ENCODE measurements at places on chromosomes 1 and 21.

- no peak for DNase-seq
These were observed 123.3 kb upstream of the USP24 start for GRCh38 chr1:55338448-55338820.

GRCh38 chr1:119358636-119359035 lies 9.9 kb upstream of the HAO2 start:
- no peak for DNase-seq

- no peak for DNase-seq
These were observed 51.4 kb downstream of the PTBP2 start for GRCh38 chr1:96772972-96773371.

DNA sequence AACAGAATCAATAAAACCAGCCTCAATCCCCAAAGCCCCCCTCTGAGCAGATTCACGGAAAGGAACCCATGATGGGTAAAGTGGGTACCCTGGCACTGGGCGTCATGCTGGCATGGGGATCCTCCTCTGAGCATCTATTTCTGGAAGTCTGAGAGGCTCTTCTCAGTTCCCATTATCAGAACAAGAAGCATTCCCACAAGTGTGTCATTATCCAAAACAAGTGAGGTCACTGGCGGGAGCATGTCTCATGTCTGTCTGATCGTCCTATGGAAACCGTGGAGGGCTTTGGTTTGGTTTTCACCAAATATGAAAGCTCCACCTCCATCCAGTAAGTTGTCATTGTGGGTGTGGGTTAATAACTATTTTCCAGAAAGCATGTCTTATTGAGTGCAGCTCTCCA lies 70.7 kb downstream of the PGM1 start:
- no peak for DNase-seq

- no peak for DNase-seq
These were observed 114.9 kb downstream of the SLC35F3 start for GRCh38 chr1:234019387-234019786.

DNA sequence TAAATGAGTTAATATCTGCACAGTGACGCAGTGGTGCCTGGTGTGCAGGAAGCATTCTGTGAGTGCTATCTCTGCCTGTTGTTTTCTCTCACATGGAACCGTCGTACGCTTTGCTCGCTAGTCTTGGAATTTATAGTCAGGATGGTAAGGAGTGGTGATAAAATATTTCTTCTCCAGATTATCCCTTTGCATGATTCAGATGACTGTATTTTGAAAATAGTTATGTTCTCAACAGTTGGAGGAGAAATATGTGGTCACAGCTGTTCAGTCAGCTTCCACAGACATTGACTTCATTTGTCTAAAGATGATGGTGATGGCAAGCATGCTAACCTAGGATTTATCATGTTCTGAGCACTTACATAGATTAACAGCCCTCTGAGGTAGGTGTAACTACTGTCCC lies 41.3 kb upstream of the VAMP3 start:
- DNase-seq: no peak

GRCh38 chr1:114088392-114089299 lies 65.0 kb downstream of the SYT6 start:
- peak; percentile 96 for DNase-seq

- DNase-seq: no peak
These were observed 6.6 kb upstream of the APP start for GRCh38 chr21:26177187-26177586.

DNA sequence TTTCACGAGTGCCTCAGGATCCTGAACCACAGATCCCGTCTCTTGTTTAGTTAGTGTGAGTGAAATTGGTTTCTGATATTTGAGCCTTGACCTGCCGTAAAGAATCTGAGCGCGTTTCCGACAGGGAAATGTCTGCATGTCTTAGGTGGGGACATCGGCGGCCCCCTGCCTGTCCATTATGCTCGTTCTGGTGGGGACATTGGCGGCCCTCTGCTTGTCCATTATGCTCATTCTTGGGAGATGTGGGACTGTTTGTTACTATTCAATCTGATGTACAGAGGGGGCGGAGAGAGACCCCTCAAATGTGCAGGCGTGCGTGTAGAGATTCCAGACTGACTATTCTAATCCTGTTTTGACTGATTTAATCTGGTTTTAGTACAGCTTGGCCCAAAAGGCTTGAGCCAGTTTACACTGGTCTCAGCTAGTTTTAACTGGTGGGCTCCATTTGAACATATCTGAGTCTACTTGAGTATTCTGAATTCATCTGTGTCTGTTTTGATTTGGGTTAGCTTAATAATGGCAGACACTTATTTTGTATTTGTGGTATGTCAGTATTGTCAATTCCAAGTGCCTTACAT lies 6.6 kb upstream of the TINAGL1 start:
- no peak for DNase-seq

DNA sequence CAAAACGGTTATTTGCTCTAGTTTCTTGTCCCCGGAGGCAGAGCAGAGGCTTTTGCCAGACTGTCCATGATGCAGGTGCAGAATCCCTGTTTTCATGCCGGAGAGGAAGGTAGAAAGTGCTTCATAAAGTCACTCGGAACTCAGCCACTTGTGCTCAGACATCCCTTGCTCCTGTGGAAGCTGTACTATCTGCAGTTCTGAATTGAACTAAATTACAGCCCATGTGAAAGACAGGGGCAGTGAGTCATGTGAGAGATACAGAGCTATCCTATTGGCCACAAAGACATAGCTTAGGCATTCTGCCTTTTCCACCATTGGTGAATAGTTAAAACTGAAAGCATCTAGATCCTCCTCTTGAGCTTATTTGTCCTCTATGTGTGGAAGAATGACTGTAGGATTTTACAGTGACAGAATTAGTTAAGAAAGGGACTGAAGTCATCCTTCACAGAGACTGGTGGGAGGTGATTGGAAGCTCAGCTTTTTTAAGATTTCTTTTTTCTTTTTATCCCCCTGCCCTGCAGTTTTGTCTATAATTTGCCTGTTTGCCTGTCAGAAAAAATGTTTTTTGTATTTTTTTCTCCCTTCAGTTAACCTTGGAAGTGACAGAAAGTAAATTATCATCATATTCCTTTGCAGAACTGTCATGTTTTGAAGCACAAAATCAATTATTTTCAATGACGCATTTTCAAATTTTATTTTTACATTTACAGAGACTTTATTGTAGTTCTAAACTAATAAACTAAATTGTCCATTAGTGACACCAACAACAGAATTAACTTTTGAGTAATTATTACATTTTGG lies 298.6 kb downstream of the PTPRC start:
- DNase-seq: peak; percentile 97

- no peak for DNase-seq
These were observed 135.3 kb downstream of the BRINP2 start for GRCh38 chr1:177306019-177306415.

DNA sequence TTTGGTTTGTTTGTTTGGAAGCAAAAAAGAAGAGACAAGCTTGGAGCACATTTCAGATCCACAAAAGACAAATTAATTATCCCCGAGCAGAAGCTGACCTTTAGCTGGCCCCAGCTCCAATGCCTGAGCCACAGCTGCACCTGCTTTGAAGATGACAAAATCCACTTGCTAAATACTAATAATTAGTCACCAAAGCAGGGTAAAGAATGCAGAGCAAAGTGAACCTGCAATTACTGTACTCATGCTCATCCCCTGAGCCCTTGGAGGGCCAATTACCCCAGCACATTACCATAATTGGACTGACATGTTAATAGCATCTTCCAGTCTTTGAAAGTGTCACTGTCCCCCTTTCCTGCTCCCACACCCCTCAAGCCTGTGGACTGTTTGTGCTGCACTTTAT lies 38.2 kb upstream of the KCND3 start:
- no peak for DNase-seq

GRCh38 chr1:237677979-237678378 lies 212.7 kb downstream of the ZP4 start:
- peak; percentile 4 for DNase-seq

DNA sequence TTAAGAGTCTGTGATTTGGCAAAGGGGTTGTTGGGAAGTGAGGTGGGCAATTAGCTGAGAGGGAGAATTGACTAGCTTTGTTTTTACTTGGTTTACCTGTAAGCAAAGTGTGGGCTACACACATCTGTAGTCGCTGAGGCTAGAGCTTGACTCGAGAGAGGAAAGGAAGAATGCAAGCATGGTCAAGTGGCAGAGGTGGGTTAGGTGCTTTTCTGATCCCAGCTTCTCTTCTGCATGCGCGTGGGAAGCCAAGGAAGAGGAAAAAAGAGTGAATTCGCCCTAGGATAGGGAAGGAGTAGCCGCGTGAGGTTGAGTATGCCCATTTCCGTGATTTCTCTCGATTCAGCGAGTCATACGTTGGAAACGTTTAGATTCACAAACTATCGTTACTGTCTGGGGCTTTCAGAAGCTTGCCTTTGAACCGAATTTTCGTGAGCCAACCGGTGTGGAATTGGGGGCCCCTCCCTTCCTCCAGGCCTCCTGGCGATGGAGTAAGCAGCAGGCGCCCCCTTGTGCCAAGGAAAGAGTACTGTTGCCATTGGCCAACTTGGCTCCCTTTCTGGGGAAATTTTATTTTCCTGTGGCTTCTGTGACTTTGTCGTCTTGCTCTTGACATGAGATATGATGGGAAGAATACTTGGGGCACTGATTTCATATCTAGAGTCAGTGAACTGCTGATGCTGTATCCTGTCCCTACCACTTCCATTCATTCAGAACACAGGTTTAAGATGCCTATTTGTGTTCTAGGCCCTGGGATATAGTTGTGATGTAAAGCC lies 1.3 kb downstream of the PIGV start:
- DNase-seq: peak; percentile 94

DNA sequence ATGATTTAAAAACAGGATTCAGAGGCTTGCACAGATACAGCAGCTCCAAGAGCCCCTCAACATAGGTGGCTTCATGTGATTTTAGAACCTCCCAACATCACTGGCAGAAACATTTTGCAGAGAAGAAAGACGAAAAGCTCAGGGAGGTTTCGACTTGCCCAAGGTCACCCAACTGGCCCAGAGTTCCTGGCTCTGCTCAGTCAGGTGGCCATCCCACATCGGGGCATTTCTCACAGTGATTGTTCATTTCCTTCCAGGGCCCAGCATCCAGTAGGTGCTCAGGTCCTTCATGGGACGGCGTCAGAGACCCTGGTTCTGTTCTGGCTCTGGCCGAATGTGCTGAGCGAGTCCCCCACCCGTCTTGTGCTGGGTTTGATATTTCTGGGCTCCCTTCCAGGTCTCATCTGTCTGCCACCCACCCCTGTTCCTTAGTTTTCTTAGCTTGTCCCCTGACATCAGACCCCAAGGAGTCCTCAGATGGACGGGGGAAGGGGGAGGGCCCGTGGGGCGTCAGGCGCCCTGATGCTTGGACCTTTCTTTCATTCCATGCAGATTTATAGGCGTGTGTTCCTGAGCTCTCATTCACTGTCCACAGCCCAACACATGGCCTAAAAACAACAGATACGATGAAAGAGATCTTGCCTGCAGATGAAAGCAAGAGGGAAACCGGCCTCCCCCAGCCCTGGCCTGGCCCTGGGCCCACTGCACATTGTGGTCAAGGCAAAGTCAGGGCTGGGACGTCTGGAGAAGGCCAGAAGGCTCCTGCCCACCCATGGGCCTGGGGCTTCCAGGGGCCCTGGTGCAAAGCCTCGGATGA lies 123.1 kb upstream of the ZBTB40 start:
- no peak for DNase-seq

GRCh38 chr1:82141390-82141789 lies 340.7 kb downstream of the ADGRL2 start:
- no peak for DNase-seq

- DNase-seq: no peak
These were observed 182.3 kb downstream of the RRAGC start for GRCh38 chr1:38677311-38677710.

- DNase-seq: peak; percentile 59
These were observed 33.3 kb downstream of the PIK3CD start for GRCh38 chr1:9684801-9685200.

GRCh38 chr1:212514782-212515181 lies 82.1 kb downstream of the NENF start:
- no peak for DNase-seq

GRCh38 chr1:246583056-246583440 lies 16.8 kb downstream of the CNST start:
- DNase-seq: no peak

GRCh38 chr1:199936441-199936840 lies 91.1 kb upstream of the NR5A2 start:
- DNase-seq: no peak

DNA sequence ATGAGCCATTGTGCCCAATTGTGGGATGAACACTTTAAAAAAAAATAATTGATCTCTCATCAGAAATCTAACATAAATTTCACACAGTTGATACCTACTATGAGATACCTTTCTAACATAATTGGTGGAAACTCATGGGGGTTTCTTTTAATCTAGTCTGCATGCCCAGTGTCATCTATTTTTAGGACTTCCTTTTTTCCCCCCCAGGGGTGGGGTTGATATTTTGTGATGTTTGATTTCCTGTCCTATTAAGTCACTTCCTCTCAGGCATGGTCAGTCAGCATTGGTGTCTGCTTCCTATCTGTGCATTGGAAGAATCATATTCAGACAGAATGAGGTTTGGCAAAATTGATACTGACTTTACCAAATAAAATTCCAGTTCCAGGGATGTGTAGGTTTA lies 21.5 kb downstream of the NFYC start:
- peak; percentile 86 for DNase-seq

DNA sequence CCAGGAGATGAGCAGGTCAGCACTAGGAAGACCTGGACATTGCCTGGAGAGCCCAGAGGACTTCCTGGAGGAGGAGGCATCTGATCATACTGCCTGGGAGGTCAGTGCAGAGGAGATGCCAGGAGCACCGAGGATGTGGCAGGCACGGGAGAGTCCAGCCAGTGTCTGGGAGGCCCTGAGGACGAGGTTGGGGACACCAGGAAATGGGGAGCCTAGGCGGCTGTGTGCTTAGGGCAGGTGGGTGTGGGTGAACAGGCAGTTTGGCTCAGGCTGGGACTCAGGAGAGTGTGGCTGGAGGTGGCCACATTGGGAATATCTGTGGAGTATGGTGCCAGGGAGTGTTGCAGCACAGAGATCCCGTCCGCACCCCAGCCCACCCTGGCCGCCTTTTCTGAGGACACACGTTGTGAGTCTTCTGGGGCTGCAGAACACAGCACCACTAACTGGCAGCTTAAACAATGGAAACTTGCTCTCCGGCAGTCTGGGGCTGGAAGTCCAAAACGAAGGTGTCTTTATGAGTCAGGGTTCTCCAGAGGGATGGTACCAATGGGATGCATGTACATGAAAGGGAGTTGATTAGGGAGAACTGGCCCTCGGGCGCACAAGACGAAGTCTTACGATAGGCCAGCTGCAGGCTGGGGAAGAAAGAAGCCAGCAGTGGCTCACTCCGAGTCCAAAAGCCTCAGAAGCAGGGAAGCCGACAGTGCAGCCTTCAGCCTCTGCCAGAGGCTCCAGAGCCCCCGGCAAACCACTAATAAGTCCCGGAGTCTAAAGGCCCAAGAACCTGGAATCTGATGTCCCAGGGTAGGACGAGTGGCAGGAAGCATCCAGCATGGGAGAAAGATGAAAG lies 58.0 kb downstream of the FAAP20 start:
- no peak for DNase-seq
